ENCODE measurements at places on chromosomes 5 and 9.

DNA sequence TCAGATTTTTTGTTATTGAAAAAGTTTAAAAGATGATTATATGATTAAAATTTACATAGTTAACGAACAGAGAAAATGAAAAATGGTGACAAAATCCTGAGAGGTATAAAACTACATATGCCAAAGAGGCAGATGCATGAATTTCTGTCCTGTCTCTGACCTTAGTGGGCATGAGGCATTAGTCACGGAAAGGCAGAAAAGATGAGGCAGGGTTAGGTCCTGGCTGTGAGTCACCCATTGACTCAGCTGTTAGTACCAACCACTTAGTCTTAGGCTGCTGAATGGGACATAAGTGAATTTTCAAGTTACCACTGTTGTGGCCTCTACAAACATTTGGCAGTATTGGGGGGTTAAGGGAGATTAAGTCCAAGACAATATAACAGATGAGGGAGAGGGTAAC, 33.1 kb downstream of the RASA1 start:
- no peak for DNase-seq

- DNase-seq: no peak
These were observed 516.1 kb downstream of the EFNA5 start for GRCh38 chr5:107154593-107154992.

GRCh38 chr5:4862500-4862899, 277.6 kb upstream of the ADAMTS16 start:
- DNase-seq: peak; percentile 5

DNA sequence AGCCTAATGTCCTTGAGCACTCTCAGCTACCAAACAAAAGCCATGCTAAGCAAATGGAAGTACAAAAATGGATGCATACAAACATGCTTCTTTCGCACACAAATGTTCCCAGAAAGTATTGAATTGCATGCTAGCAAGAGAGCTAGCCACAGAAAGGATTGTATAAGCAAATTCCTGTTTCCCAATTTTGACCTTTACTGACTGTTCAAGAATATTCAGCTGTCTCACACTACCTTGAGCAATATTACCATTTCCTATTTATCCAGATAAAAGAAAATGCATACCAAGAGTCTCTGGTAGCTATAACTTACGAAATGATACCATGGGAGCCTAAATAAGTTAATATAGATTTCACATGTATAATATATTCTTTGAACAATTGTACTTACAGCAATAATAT, 264.6 kb downstream of the TMEM167A start:
- no peak for DNase-seq

DNA sequence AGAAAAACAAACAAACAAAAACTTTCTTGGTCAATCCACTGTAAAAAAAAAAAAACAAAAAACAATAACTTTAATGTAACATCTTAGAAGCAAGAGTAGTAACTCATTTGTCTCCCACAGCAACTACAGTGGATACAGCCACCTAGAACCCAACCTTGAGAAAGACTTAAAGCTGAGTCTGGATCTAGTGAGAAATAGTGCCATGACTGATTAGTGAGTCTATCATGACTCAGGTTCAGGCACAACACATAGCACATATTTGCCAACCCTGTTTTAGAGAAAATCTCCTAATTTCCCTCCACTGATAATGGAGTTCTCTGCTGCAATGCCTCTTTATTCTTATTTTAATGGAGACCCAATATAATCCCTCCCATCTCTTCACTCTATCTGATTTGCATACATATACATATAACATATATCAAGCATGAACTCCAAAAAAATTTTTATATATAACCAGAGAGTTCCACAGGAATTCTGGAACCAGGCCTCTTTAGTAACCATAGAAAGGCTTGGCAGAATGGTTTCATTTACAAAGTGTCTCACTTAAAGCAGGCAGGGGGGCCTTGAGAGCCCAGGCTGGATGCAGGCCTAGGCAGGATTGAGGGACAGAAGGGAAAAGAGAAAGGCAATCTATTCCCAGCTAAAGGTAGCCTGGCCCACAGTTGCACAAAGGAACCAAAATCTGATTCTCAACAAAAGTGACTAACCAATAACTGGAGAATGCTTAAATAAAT, 11.9 kb upstream of the NR4A3 start:
- no peak for DNase-seq

- DNase-seq: no peak
These were observed 48.3 kb downstream of the PALM2AKAP2 start for GRCh38 chr9:109828254-109828653.

DNA sequence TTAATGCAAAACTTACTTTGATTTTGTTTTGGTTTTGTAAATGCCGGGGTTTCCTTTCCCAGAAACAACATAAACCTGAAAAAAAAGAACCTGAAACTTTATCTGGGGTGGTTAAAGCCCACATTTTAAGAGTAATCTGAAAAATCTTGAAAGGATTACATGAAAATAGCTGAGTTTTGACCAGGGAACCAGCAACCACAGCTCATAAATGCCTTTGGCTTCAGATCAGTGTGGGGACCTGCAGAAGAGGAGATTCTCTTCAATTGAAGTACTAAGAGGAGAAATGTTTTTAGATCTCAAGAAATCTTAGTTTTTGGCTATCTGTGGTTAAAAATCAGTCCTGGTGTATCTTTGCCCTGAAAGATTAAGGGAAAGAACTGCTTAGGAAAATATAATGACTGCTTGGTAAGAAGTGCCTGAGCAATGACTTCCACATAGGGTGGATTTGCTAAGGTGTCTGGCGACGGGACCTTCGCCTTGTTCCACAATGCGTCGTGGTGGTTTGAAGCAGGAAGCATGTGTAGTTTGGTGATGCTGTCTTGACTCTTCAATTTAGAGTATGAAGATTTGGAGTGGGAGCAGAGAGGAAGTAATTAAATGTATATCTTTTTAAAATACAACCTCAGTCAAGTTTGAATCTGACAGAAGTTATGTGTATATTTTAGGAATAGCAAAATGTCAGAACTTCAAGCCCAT, 186.5 kb downstream of the MAN2A1 start:
- no peak for DNase-seq

- DNase-seq: no peak
These were observed 226.0 kb downstream of the GAS1 start for GRCh38 chr9:86721226-86721781.

GRCh38 chr5:127976991-127977717, 106.4 kb upstream of the SLC12A2 start:
- DNase-seq: no peak

GRCh38 chr9:99624499-99625233, 197.0 kb upstream of the NR4A3 start:
- DNase-seq: no peak

DNA sequence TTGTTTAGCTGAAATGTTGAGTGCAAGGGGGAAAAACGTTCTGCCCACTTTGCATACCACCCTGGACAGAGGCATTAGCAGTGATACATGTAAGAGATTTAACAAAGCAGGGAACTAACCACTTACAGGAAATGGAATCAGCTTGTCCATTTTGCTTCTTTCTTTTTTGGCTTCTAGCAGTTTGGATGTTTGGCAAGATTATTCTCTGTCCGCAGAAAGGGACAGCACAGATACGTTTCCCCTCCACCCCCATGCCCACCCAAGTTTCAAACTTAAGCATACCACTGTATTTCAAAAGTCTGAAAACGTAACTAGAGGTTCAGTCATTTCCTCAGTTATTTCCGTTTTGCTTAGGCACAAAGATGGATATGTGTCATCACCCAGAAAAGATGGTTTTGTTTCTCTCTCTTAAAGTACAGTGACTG, 118.4 kb downstream of the GDNF start:
- DNase-seq: no peak

- no peak for DNase-seq
These were observed 138.5 kb downstream of the SLIT3 start for GRCh38 chr5:169162407-169162806.

- no peak for DNase-seq
These were observed 492.4 kb downstream of the GADD45G start for GRCh38 chr9:90097237-90097636.

GRCh38 chr5:16894236-16895057, 41.6 kb downstream of the MYO10 start:
- DNase-seq: no peak

- DNase-seq: no peak
These were observed 184.0 kb downstream of the FBXO4 start for GRCh38 chr5:42109006-42109572.

- DNase-seq: no peak
These were observed 52.3 kb downstream of the UGCG start for GRCh38 chr9:111948951-111949350.

DNA sequence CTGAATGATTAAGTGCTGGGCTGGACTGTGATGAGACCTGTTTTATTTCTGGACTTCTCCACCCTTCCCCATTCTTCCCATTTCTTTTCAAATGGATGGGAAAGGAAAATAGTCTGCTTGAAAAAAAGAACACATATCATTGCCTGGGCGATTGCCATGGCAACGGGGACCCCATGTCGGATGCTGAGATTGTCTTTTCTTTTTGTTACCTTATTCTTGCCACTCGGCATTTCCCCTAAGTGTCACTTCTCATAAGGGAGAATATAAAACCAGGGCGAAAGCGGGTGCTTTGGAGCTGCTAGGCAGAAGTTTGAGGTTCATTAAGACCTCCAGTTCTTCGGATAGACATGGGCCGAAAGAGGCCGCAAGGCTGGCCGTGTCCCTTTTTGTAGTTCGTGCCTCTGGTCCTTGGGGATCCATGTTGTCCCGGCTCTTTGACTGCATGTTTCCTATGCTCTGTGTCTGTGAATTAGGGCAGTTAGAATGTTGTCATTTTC, 763 bp downstream of the FGD3 start:
- no peak for DNase-seq

- no peak for DNase-seq
These were observed 93.4 kb downstream of the RXRA start for GRCh38 chr9:134419684-134420076.

DNA sequence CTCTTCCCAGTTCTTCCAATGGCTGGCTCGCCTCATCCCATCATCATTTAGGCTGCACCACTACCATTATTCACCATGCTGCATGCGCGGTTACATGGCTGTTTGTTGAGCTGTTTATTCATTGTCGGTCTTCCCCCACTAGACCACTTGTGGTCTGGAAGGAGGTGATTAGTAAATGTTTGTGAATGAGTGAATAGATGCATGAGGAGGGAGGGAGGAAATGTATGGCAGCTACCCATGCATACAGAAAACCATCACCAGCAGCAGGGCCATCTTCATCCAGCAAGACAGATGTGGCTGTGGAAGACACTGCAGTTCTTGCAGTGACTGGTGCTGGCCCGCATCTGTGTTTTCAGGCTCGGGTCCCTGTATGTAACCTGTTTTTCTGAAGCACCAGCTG, 113.3 kb upstream of the SAP30L start:
- no peak for DNase-seq

- no peak for DNase-seq
These were observed 9.9 kb upstream of the MRNIP start for GRCh38 chr5:179868541-179868940.

GRCh38 chr5:129716235-129716634, 31.7 kb upstream of the MINAR2 start:
- DNase-seq: no peak

DNA sequence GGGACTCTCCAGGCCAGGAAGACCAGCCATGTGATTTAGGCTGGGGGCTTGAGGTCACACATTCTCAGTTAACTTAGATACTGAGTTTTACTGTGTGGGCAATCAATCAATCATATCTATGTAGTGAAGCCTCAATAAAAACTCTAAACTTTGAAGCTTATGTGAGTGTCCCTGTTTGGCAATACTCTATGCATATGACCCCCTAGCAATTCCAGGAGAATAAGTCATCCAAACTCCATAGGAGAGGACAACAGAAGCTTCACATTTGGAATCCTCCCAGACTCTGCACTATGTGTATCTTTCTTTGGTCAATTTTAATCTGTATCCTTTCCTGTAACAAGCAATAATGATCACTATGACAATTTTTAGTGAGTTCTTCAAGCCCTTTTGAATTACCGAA, 216.8 kb upstream of the RGMB start:
- DNase-seq: no peak

GRCh38 chr5:127870914-127871313, 167.7 kb downstream of the CCDC192 start:
- no peak for DNase-seq

- DNase-seq: no peak
These were observed 88.9 kb downstream of the ADRB2 start for GRCh38 chr5:148915224-148915817.

GRCh38 chr5:68140763-68141162, 74.8 kb upstream of the PIK3R1 start:
- DNase-seq: no peak

- no peak for DNase-seq
These were observed 63.5 kb downstream of the GALNT12 start for GRCh38 chr9:98870782-98871557.

GRCh38 chr5:54985301-54986268, at the start of gene ESM1:
Gene ESM1 (minus strand): TSS chr5:54985593. CDS start chr5:54985517, 76 bp downstream.
- DNase-seq: peak; percentile 0

DNA sequence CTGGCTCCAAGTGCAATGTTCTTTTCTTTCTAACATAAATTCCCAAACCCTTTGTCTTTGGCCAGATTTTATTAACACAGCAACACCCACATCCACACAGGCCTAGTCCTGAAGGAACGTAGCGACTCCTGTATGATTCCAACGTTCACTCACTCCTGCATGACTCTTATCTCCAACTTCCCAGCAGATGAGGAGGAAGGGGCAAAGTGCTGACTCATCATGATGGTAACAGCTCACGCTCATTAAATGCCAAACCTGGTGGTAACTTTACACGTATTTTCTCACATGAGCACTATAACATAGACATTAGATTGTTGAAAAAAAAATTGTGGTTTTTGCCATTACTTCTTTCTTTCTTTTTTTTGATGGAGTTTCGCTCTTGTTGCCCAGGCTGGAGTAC, 1349.5 kb downstream of the EFNA5 start:
- no peak for DNase-seq

- no peak for DNase-seq
These were observed 17.3 kb downstream of the LNPEP start for GRCh38 chr5:96952974-96953730.

- no peak for DNase-seq
These were observed 10.9 kb downstream of the PHF2 start for GRCh38 chr9:93587284-93587650.

DNA sequence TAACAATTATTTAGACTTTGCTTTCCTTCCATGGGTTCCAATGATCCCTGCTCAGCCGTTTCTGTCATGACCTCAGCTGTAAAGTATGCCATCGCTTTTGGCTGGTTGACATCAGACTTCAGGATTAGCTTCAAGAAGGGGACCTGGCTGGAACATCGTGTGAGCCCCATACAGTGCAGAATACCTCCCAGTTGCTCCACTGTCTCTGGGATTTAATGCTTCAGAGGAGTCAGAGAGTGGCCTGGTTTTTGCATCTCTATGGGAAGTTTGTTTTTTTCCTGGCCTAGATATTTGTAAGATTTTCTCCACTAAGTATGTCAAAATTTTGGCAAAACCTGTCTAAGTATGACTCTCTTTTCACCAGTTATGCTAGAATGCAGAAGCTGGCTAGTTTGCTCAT, 216.9 kb downstream of the GABBR2 start:
- no peak for DNase-seq

Measured in NCI-H2227 treated with DMSO at 0.1 percent for 48 hours (cell line).